SK-N-SH (cell line): ENCODE measurements at places on chromosomes 13 and 19. TPM values are rescaled to one million over a fixed set of nuclear protein-coding genes. Genes with fewer than 3 reads are reported as not detected.

The KLK1 gene
- not detected in 2 replicates for polyA plus RNA-seq

The PLEKHA4 gene
- polyA plus RNA-seq, result 4.7 and 5.6 TPM in 2 replicates

The ATP13A1 gene
- 49.6 and 67.9 TPM in 2 replicates for polyA plus RNA-seq

The CLPTM1 gene
- 58.4 and 86.5 TPM in 2 replicates for polyA plus RNA-seq

The ZNF211 gene
- polyA plus RNA-seq, result 8.6 and 10.7 TPM in 2 replicates

The FCGBP gene
- polyA plus RNA-seq, result 0.07 and 0.10 TPM in 2 replicates

The TMIGD2 gene
- 0.06 TPM in 1 of 2 replicates, not detected in the other for polyA plus RNA-seq

The RELB gene
- 9.5 and 12.6 TPM in 2 replicates for polyA plus RNA-seq

The CEACAM16 gene
- polyA plus RNA-seq, result not detected in 2 replicates

- DNase-seq, result no peak
Observed at GRCh38 chr13:52344108-52344507, 61.9 kb downstream of the THSD1 start.

DNA sequence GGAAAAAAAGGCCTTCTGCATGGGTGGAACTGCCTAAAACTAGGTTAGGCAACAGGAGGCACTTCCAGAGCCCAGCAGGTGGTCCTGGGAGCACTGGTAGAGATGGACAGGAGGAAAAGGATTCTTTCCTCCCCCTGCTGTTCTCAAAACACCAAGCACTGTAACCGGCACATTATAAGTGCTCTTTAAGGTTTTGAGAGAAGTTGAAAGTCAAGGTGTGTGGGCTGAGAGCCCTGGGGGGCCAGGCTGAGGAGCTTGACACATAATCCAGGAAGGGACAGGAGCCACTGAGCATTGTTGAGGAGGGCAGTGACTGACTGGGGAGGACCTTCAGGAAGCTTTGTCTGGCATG, 32.3 kb downstream of the SPATA13 start:
- DNase-seq, result no peak

DNA sequence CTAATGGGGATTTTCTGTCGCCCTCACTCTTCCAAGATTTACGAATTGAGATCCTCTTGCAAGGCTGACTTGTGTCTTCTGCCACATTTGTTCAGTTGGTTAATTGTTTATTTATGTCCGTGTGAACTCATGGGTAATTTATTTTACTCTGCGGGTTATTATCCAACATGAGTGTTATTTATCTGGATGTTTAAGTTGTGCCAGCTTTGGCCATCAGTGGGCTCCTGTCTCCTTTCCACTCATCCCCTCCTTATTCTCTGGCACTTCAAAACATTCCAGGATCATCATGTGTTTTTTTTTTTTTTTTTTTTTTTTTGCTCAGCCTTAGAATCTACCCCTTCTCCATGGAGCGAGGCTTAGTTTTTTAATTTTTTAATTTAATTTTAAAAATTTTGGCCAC, 19.0 kb downstream of the ACP7 start:
- DNase-seq, result no peak

DNA sequence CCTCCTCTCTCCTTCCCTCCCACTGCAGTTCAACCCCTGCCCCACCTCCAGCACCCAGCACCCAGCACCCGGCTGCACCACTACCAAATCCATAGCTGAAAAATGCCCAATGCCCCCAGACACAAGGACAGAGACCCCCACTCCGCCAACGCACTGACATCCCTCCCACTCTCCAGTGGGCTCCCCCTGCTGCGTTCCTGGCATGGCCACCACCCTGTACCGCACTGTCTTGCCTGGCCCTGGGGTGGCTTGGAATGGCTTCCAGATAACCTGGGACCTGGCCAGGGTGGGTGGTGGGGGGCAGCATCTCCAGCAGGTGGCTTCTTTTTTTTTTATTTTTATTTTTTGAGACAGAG, 5.8 kb upstream of the MKNK2 start:
- no peak for DNase-seq

DNA sequence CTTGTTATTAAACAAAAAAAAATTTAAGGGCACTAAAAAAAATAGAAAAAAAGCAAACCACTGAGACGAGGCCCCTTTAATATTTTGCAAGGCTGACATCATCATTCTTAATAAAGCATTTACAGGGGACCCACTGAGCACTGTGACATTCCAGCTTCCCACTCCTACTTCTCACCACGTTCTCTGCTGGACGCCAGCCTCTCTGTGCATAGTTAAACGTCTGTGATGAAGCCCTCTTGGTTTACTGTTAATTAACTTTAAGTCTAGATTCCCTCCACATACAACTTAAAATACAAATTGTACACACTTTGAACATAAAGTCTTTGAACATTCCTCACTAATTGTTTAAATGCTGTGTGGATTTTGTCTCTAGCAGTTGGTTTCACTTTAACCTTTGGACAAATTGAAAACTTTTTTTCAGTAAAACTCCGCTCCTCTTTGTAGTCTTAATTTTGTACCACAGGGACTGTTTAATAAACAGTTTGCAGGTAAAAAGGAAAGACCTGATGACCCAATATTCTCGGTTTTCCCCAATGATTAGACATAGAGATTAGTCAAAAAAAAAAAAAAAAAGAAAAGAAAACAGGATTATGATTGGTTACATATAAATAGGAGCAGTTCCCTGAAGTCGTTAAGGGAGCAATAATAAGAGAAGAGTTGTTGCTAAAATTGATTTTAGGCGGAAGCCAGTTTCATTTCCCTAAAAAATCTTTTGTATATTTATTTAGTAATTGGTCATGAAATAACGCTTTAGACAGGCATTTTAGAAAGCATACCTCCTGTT, 219.8 kb downstream of the MZT1 start:
- no peak for DNase-seq

GRCh38 chr13:42363941-42364612, 92.1 kb downstream of the AKAP11 start:
- DNase-seq, result no peak

GRCh38 chr13:33111414-33112110, 95.3 kb downstream of the KL start:
- DNase-seq, result no peak

DNA sequence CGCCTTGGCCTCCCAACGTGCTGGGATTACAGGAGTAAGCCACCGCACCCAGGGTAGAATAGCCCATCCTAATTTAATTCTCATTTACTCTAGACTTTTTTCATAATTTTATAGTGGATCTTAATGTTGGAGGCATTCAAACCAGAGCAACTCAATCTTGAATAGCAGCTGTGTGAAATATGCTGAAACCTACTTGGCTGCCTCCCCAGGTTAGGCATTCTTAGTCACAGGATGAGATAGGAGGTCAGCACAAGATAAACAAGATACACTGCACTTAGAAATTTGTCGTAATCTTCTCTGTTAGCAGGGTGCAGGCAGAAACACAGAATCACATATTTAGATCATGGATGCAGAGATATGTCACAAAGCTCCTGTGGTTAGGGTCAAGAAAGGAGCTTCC, 2.7 kb upstream of the ZNF43 start:
- DNase-seq, result no peak

GRCh38 chr19:9427941-9428340, 7.4 kb downstream of the ZNF266 start:
- DNase-seq, result no peak

GRCh38 chr13:44573790-44574465, 2.2 kb downstream of the TSC22D1 start:
- DNase-seq, result peak; percentile 27

DNA sequence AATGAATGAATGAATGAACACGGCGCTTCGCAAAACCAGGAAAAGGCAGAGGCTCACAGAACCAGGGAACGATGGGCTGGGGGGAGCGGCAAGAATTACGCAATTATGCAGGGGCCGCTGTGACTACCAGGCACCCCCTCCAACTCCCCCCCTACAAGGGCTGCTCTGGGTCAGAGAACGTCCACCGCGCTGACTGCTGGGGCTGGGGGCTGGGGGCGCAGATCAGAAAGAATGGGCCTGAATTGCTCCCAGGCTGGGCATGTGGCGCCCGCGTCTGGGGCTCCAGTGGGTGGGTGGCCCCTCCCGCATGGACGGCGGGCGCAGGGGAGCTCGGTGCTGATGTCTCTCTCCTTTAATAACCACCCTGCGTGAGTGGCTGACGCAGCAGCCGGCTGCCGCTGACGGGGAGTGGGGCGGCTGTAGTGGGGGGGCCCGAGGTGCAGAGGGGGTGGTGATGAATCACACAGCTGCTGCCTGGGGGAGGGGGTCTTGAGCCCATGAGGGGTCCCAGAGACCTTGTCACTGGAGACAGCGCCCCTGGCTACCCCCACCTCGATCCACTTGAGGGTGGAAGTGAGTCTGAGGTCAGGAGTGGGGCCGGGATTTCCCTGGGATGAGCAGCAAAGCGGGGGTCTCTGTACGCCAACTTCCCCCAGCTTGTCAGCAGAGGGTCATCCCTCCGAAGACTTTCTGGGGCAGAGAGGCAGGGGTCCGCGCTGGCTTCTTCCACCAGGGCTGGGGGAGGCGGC, 1.5 kb upstream of the CIRBP start:
- DNase-seq, result no peak

GRCh38 chr19:4063369-4064148, 3.1 kb downstream of the ZBTB7A start:
- no peak for DNase-seq

GRCh38 chr13:110471833-110472162, 89.7 kb downstream of the RAB20 start:
- no peak for DNase-seq

GRCh38 chr19:18490728-18491127, 31.1 kb downstream of the ELL start:
- no peak for DNase-seq

- peak; percentile 48 for DNase-seq
Observed at GRCh38 chr19:51259348-51260245, 8.7 kb downstream of the SIGLECL1 start.

DNA sequence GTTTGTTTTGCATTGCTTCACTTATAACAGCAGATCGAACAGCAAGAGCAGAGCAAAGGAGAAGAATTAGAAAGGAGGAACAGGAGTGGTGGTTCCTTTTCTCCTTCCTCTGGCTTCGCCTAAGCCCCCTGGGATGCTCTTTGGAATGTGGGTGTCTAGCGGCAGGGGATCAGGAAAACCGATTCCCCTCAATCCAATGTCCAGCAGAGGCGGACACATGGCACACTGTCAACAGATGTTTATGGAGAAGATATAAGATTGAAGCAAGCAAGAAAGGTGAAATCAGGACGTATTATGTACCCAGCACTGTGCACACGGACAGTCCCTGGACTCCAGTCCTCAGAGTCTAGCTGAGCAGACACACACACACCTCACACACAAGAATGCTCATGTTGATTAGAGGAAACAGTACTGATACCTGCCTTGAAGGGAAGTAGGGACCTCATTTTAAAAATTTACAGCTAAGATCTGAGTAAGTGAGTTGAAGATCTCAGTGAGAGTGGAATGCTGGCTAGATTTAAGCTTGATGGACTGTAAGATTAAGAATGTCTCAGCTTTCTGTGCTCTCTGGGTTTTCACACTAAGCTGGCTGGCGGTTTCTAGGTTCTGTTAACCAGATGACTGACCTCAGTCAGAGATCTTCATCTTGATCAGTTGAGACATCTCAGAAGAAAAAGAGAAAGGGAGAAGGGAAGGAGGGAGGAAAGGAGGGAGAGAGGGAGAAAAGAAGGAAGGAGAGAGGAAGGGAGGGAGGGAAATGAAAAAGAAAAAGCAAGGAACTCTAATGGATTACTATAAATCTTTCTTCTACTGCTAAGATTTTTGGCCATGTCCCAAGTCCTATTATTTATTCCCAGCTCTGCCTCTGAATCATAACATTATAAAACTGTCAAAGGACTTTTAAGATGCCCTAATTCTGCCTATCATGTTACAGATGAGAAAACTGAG, 44.8 kb downstream of the FLT1 start:
- no peak for DNase-seq

DNA sequence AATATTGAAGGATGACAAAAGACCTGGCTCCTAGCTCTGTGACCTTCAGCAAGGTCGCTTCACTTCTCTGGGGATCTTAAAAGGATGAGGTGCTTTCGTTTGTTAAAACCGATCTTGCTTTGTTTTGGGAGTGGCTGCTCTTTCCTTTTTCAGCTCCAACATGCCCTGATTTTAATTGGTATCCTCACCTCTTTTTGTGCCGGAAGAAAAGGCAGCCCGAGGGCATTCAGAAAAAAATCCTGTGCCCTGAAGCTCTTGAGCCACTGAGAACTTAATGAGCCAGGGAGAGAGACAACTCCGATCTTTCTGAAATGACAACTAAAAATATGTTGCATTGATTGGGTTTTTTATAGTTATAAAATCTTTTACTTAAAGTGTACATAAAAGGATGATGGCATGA, 19.4 kb downstream of the CLDN10 start:
- DNase-seq, result no peak

- peak; percentile 97 for DNase-seq
Observed at GRCh38 chr19:58451358-58452101, at the start of gene ZNF324B. TSS of gene ZNF324B (plus strand) at chr19:58451622. CDS start at chr19:58453702, 2,080 bp downstream.

DNA sequence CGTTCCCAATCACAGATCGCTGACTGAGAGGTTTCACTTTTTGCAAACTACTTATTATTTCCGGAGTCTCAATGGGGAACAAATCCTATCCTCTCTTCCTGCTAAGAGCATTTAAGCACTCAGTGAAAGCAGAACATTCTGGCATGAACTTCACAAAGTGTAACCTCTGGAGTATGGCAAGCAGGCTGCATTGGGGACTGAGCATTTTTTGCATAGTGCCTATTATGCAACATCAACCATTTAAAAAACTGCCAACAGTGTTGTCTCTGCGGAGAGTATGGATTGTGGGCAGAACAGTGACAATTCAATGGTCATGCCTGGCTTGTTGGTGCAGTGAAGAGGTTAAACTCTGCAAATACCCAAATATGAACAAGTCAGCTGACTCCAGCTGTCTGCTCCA, 484.6 kb downstream of the OLFM4 start:
- no peak for DNase-seq

DNA sequence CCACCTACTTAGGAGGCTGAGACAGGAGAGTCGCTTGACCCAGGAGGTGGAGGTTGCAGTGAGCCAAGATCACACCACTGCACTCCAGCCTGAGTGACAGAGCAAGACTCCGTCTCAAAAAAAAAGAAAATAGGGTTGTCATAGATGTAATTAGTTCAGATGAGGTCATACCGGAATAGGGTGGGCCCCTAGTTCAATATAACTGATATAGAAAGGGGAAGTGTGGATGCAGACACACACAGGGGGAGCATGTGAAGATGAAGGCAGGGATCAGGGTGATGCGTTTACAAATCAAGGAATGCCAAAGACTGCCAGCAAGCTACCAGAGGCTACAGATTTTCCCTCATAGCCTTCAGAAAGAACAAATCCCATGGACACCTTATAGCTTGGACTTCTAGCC, 24.3 kb upstream of the EEF1AKMT1 start:
- DNase-seq, result no peak

- no peak for DNase-seq
Observed at GRCh38 chr13:113013878-113014751, 45.1 kb downstream of the MCF2L start.
